ENCODE measurements at places on chromosomes 3 and 15. TPM values are rescaled to one million over a fixed set of nuclear protein-coding genes. Genes with fewer than 3 reads are reported as not detected.

Gene SAMD7
- not detected for total RNA-seq

GRCh38 chr3:6250167-6250566 lies 610.7 kb upstream of the GRM7 start:
- no peaks in the 10 kb centered on the region for H3K4me1 ChIP-seq
- no peak overlapping the region for H3K4me3 ChIP-seq
- no peaks in the 10 kb centered on the region for H3K36me3 ChIP-seq
- no peak for DNase-seq
- H3K27ac ChIP-seq: no peak overlapping the region

Gene MOBP
- total RNA-seq: 0.56 TPM

- no peaks in the 10 kb centered on the region for H3K36me3 ChIP-seq
- H3K4me3 ChIP-seq: peak overlapping the region; percentile 94
- peak overlapping the region; percentile 94 for H3K27ac ChIP-seq
- DNase-seq: peak; percentile 73
- H3K27me3 ChIP-seq: no peaks in the 10 kb centered on the region
Measured at GRCh38 chr15:97961067-97961954, 808 bp downstream of the ARRDC4 start.

GRCh38 chr3:175605851-175606250 lies 746.7 kb downstream of the NAALADL2 start:
- no peaks in the 10 kb centered on the region for H3K27me3 ChIP-seq
- H3K4me1 ChIP-seq: no peaks in the 10 kb centered on the region
- H3K4me3 ChIP-seq: no peak overlapping the region
- H3K36me3 ChIP-seq: no peaks in the 10 kb centered on the region
- no peak overlapping the region for H3K27ac ChIP-seq
- DNase-seq: no peak

GRCh38 chr3:172640751-172641150 lies 70.1 kb downstream of the NCEH1 start:
- no peaks in the 10 kb centered on the region for H3K4me1 ChIP-seq
- H3K36me3 ChIP-seq: no peaks in the 10 kb centered on the region
- H3K27ac ChIP-seq: no peak overlapping the region
- no peaks in the 10 kb centered on the region for H3K27me3 ChIP-seq
- no peak overlapping the region for H3K4me3 ChIP-seq

Gene SKOR1
- total RNA-seq: 0.10 TPM

Gene CKMT1A
- 184 TPM for total RNA-seq

- H3K27me3 ChIP-seq: no peaks in the 10 kb centered on the region
- H3K4me3 ChIP-seq: no peak overlapping the region
- no peak overlapping the region for H3K27ac ChIP-seq
Measured at GRCh38 chr3:81864272-81864671, 102.8 kb upstream of the GBE1 start.

Gene TMC3
- total RNA-seq: 0.08 TPM

GRCh38 chr3:27573780-27574437 lies 89.7 kb upstream of the SLC4A7 start:
- no peaks in the 10 kb centered on the region for H3K27me3 ChIP-seq
- H3K36me3 ChIP-seq: no peaks in the 10 kb centered on the region
- H3K27ac ChIP-seq: no peak overlapping the region
- DNase-seq: no peak
- H3K4me1 ChIP-seq: no peaks in the 10 kb centered on the region

Gene C2CD4A
- total RNA-seq: 2.4 TPM
